ENCODE measurements at places on chromosomes 16 and 17.

DNA sequence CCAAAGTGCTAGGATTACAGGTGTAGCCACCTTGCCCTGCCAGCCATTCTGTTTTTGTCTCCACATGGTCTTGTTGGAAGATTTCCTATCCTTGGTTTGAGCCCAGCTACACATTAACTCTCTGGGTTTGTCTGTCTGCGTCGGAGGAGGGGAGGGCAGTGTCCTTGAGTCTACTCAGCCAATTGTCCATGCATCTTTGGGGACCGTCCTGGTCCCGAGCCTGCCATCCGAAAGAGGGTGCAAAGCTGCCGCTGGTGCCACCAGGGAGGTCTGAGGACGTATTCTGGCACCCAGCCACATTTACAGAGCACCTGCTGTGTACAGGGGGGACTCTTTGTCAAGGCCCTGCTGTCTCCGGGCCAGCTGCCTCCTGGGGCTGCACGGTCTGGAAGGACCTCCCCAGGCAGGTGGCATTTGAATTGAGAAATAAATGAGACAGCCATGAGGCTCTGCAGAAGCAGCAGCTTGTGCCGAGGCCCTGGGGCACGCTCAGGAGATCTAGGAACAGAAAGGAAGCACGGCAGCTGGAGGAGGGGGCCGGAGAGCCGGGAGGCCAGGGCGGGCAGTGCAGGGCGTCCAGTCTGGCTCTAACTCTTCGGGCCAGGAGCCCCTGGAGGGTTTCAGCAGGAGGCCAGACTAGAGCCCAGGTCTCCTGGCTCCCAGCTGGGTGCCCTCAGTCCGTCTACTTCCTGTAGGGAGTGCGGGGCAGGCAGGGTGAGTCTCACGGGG is 1.5 kb downstream of the CYBA start:
- no peak for DNase-seq

DNA sequence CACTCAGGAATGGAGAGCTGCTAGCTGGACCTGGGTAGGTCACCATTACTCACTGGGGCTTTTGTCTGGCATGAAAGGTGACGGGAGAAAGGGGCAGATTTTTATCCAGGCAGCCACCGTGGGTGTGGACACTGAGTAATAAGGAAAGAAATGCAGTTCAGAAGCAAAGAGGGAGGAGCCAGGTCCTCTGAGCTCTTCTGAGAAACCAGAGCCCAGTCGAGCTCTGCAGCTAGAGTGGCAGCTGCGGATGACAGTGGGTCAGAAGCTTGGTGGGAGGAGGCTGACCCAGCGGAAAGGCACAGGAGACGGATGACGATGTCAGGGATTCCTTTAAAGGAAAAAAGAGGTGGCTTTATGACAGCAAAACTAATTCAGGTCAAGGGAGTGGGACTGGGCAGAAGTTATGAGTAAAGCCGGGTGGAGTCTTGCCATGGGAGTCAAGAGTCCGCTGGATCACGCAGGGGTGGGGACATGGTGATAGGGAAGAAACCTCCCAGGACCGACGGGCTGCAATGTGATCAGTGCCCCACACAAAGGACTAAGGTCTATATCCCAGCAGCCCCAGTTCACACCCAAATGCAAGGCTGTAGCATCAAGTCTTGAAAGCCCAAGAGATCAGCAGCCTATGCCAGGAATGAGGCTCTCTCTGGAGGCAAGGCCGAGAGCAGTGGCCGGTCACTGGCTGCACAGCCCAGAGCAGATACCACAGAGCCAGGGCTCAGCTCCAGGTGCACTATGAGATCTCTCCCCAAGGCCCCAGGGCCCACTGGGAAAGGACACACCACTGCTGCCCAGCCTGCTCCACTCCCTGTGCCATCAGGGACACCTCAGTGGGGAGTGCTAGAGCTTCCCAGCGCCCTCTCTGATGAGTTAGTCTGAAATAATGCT is 6.3 kb upstream of the MNT start:
- no peak for DNase-seq

DNA sequence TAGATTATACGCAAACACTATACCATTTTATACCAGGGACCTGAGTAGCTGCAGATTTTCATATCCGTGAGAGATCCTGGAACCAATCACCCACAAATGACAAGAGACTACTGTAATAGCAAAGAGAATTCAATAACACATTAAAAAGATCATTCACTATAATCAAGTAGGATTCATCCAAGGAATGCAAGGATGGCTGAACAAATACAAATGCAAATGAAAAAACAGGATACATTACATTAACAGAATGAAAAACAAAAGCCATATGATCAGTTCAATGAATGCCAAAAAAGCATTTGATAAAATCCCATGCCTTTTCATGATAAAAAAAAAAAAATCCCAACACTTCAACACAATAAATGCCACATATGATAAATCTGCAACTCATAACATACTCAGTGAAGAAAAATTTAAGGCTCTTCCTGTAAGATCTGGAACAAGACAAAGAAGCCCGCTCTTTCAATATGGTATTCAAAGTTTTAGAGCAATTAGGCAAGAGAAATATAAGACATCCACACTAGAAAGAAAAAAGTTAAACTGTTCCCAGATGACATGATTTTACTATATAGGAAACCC is 29.0 kb downstream of the N4BP1 start:
- DNase-seq, result no peak

DNA sequence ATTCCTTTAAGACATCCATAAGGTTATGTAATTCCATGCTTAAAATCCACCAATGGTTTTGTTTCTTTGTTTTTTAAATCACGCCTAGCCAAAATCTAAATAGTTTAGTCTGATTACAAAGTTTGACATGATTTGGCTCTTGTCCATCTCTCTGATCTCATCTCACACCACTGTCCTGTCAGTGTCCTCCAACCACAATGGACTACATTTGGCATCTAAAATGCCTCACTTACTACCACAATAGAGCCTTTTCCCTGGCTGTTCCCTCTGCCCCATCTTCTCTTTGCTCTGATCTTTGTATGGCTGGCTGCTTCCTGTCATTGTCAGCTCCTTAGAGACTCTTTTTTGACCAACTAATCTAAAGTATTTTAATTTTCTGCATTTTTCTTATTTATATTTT is 157.2 kb downstream of the MYO1D start:
- DNase-seq, result no peak

GRCh38 chr16:88772871-88773811 is 11.9 kb downstream of the PIEZO1 start:
- DNase-seq, result no peak

DNA sequence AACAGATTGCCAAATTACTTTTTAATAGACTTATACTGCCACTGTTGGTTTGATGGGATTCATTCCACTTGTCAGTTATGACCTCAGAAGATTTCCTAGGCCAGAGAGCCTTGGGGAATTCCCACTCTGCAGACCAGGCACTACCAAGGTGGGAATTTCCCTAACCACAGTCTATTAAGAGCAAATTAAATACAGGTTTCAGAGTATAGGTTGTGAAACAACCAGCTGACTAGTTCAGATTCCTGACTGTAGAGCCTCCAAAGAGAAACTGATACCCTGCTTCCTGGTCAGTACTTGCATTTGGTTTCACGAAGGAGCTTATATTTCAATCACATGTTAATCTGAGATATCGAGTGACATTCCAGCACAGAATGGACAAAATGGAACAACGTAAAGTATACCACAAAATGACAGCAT is 186.5 kb downstream of the STX8 start:
- DNase-seq, result no peak

All from NCI-H1417 treated with DMSO at 0.1 percent for 48 hours (cell line).